ENCODE measurements at places on chromosomes 3 and 15. TPM values are rescaled to one million over a fixed set of nuclear protein-coding genes. Genes with fewer than 3 reads are reported as not detected.

DNA sequence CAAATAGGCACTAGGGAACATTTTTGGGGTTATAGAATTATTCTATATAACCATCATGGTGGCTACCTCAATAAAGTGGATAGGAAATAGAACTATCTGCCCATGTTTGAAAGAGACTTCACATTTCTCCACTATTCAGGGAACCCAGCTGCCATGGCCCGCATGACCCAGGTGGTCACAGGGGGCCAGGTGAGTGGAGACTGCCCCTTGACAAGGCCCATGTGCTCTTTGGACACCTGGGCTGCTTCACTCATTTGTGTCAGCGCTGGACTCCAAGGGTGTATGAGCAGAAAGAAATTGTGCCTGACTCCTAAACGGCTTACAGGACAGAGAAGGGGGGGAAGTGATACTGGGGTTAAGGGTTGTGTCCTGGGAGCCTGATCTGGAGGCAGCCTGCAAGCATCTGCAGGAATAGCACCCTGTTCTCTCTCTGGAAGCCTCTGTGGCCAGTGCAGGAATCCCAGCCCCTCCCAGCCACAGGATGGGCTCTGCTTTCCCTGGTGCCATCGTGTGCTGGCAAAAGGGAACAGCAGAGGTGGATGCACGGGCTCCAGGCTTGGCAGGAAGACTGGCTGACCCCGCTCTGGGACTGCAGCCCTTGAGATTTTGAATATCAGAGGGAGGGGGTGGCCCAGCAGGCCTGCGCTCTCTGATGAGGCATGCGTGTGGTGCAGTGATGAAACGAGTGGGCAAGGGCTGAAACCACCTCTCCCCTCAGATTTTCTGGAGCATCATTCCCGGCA is 9.1 kb upstream of the C3orf22 start:
- peak; percentile 49 for DNase-seq
- no peaks in the 10 kb centered on the region for H3K36me3 ChIP-seq
- H3K4me3 ChIP-seq, result no peak overlapping the region
- H3K27me3 ChIP-seq, result no peaks in the 10 kb centered on the region
- no peak overlapping the region for H3K27ac ChIP-seq

- H3K4me3 ChIP-seq, result peak overlapping the region; percentile 66
- DNase-seq, result no peak
- H3K36me3 ChIP-seq, result no peaks in the 10 kb centered on the region
- H3K27me3 ChIP-seq, result no peaks in the 10 kb centered on the region
- peak overlapping the region; percentile 84 for H3K27ac ChIP-seq
- H3K4me1 ChIP-seq, result peaks cover 20% of the 10 kb centered on the region
Measured at GRCh38 chr3:13014755-13015285, 58.4 kb downstream of the IQSEC1 start.

GRCh38 chr3:128922804-128923459 is 43.5 kb downstream of the ACAD9 start:
- H3K36me3 ChIP-seq, result no peaks in the 10 kb centered on the region
- H3K27me3 ChIP-seq, result no peaks in the 10 kb centered on the region
- no peak overlapping the region for H3K27ac ChIP-seq
- H3K4me1 ChIP-seq, result no peaks in the 10 kb centered on the region
- no peak for DNase-seq

DNA sequence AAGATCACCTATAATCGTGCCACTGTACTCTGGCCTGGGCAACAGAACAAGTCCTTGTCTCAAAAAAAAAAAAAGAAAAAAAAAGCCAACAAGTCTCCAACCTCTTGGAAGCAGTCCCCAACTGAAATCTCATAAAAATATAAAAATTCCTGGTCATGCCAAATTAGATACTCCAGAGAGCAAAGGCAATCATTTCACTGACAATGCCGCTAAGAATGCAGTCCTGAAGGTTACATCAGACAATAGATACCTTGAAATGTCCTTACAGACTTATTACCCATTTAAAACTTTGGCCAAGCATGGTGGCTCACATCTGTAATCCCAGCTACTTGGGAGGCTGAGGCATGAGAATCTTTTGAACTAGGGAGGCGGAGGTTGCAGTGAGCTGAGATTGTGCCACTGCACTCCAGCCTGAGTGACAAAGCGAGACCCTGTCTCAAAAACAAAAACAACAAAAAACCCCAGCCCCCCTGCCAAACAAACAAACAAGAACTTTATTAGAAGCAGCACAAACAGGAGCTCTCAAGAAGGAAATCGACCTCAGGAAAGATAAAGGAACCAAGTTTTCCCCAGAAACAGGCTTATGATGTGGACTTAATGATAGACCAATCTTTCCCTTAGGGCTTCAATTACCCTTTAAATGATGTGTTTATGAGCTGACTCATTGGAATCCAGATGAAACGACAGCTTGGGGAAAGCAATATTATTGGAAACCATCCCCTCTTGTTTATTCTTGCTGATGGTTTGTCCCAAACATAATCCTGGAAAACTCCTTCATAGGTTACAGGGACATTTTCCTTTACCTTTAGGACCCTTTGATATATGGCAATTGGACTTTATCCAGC is 53.1 kb upstream of the XCR1 start:
- no peak overlapping the region for H3K4me3 ChIP-seq
- DNase-seq, result no peak
- no peaks in the 10 kb centered on the region for H3K36me3 ChIP-seq
- H3K27me3 ChIP-seq, result no peaks in the 10 kb centered on the region
- H3K27ac ChIP-seq, result no peak overlapping the region

DNA sequence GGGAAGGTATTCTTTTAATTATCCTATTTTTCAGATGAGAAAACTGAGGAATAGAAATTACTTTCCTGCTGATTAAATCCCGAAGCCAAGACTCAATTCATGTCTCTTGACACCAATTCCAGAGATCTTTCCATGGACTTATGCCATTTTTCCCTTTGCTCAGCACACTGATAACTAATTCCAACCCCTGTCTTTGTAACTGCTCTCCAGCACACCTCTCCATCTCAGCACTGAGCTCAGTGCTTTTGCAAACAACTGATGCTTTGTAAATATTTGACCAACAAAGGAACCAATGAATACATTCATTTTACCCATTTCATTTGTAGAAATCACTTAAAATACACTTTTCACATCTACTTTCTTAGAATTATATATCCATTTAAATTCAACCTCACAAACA is 249.1 kb downstream of the IL5RA start:
- no peak overlapping the region for H3K4me3 ChIP-seq
- no peak overlapping the region for H3K27ac ChIP-seq
- H3K27me3 ChIP-seq, result no peaks in the 10 kb centered on the region
- no peak for DNase-seq
- H3K36me3 ChIP-seq, result no peaks in the 10 kb centered on the region

- H3K27me3 ChIP-seq, result no peaks in the 10 kb centered on the region
- no peak for DNase-seq
- no peak overlapping the region for H3K27ac ChIP-seq
- H3K36me3 ChIP-seq, result no peaks in the 10 kb centered on the region
- H3K4me3 ChIP-seq, result no peak overlapping the region
Measured at GRCh38 chr3:135779590-135780235, 185.8 kb upstream of the PPP2R3A start.

- peaks cover 33% of the 10 kb centered on the region for H3K4me1 ChIP-seq
- no peaks in the 10 kb centered on the region for H3K27me3 ChIP-seq
- peaks cover 17% of the 10 kb centered on the region for H3K36me3 ChIP-seq
- no peak for DNase-seq
- H3K4me3 ChIP-seq, result no peak overlapping the region
Measured at GRCh38 chr15:64503640-64504039, 43.3 kb downstream of the ZNF609 start.

UPK1B gene
- total RNA-seq, result not detected

MYNN gene
- 10.4 TPM for total RNA-seq

SERPINI1 gene
- total RNA-seq, result 6.3 TPM

SLITRK3 gene
- not detected for total RNA-seq

DPH6 gene
- total RNA-seq, result 24.8 TPM

FAM43A gene
- total RNA-seq, result 22.0 TPM

RBSN gene
- total RNA-seq, result 22.3 TPM

ITGA11 gene
- 8.0 TPM for total RNA-seq

All from heart left ventricle (tissue), 16 donors.